ENCODE measurements at places on chromosomes 12 and 14. TPM values are rescaled to one million over a fixed set of nuclear protein-coding genes. Genes with fewer than 3 reads are reported as not detected.

GRCh38 chr12:16220120-16220519 lies 57.4 kb downstream of the SLC15A5 start:
- no peak overlapping the region for H3K4me3 ChIP-seq
- no peak for DNase-seq
- no peaks in the 10 kb centered on the region for H3K36me3 ChIP-seq
- H3K4me1 ChIP-seq = no peaks in the 10 kb centered on the region
- H3K27me3 ChIP-seq = no peaks in the 10 kb centered on the region

GRCh38 chr12:50768391-50768790 lies 4.5 kb downstream of the ATF1 start:
- peaks cover 10% of the 10 kb centered on the region for H3K4me1 ChIP-seq
- H3K36me3 ChIP-seq = no peaks in the 10 kb centered on the region
- no peak for DNase-seq
- H3K27me3 ChIP-seq = no peaks in the 10 kb centered on the region
- H3K27ac ChIP-seq = no peak overlapping the region

- H3K27me3 ChIP-seq = no peaks in the 10 kb centered on the region
- H3K4me3 ChIP-seq = no peak overlapping the region
- H3K36me3 ChIP-seq = no peaks in the 10 kb centered on the region
These were observed 22.4 kb upstream of the PPM1H start for GRCh38 chr12:62957233-62957953.

DNA sequence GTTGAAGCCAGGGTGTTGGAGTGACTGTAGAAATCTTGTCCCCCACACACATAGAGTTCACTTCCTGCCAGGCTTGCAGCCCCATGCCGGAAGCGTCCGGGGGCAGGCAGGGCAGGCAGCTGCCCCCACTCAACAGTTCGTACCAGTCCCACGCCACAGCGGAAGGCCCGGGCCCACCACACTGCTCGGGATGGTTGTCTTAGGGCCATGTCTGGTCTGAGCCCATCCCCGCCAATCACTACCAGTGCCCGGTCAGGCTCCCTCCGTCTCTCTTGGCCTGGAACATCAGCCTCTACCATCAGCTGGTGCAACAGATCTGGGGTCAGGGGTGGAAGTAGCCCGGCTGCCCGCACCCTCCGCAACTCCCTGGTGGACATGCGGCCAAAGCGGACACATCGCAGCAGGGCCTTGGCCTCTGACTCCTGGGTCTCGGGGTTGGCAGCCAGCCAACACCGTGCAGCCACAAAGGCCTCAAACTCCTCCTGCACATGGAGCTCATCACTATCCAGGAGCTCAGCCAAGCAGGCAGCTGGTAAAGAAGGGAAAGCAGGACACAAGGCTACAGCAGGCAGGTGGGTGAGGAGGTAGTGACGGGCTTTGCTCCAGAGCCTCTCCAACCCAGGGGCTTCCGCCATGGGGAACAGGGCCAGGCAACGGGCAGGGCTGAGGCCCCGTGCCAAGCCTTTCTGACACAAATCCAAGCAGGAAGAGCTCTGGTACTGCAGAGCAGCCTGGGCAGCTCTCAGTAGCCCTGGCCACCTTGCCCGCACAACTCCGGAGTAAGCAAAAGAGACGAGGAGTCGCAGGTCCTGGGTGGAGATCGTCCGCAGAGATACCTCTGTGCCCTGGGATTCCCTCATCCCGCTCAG lies 5.9 kb downstream of the KLHL33 start:
- peaks cover 7% of the 10 kb centered on the region for H3K4me1 ChIP-seq
- no peak overlapping the region for H3K27ac ChIP-seq
- H3K4me3 ChIP-seq = no peak overlapping the region

GRCh38 chr12:45284096-45284901 lies 68.4 kb downstream of the ANO6 start:
- no peak overlapping the region for H3K4me3 ChIP-seq
- H3K27ac ChIP-seq = peak overlapping the region; percentile 53
- H3K36me3 ChIP-seq = peaks cover 5% of the 10 kb centered on the region
- DNase-seq = peak; percentile 36
- no peaks in the 10 kb centered on the region for H3K27me3 ChIP-seq
- peaks cover 19% of the 10 kb centered on the region for H3K4me1 ChIP-seq

GRCh38 chr12:88313554-88313953 lies 171.4 kb downstream of the TMTC3 start:
- no peak for DNase-seq
- H3K36me3 ChIP-seq = no peaks in the 10 kb centered on the region
- H3K27me3 ChIP-seq = no peaks in the 10 kb centered on the region
- H3K4me1 ChIP-seq = peaks cover 2% of the 10 kb centered on the region
- H3K27ac ChIP-seq = no peak overlapping the region

Gene MOK
- 3.0 TPM for polyA plus RNA-seq

Gene SLC6A15
- not detected for polyA plus RNA-seq

Gene RPGRIP1
- polyA plus RNA-seq = 0.73 TPM

Data from small intestine (tissue), 16 donors.